Stimulated activated CD4-positive, alpha-beta T cell treated with anti-CD3 and anti-CD28 coated beads, Interleukin-12 subunit alpha, Interleukin-12 subunit beta, amount 100 ng/mL, for 24 hours (primary cell): ENCODE measurements at places on chromosomes 11 and 22.

GRCh38 chr22:29765905-29766631, 739 bp downstream of the ZMAT5 start:
- DNase-seq = no peak

DNA sequence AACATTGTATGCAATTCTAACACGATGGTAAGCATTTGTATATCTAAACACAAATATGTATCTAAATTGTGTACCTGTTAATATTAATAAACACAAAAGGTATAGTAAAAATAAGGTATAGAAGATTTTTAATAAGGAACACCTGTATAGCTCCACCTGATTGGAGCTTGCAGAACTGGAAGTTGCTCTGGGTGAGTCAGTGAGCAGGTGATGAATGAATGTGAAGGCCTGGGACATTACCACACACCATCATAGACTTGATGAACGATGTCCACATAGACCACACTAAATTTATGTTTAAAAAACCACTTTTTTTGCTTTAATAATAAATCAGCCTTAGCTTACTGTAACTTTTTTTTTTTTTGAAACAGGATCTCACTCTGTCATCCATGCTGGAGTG, 97.6 kb upstream of the CLMP start:
- DNase-seq = no peak

DNA sequence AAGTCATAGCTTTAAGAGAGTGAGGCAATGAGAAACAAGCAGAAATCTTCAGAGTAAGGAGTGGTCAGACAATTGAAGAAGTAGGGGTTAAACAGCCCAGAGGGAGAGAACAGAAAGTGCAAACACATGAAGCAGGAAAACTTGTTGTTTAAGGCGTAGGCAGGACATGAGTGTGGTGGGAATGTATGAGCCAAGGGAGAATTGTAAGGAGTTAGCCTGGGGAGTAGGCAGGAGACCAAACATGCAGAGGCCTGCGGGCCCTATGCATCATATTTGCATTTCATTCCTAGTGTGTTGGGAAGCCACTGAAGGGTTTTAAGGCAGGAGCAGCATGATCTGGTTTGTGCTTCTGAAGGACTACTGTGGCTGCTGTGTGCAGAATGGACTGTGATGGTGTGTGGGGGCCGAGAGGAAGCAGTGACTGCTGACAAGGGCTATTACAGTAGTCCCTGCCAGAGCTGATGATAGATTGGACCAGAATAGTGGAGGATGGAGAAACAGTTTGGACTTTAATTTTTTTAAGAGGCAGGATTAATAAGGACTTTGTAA, 179.9 kb upstream of the C11orf87 start:
- no peak for DNase-seq

GRCh38 chr22:20834206-20834605, 24.4 kb downstream of the PI4KA start:
- DNase-seq = no peak

GRCh38 chr11:35593143-35593542, 25.1 kb upstream of the FJX1 start:
- no peak for DNase-seq

GRCh38 chr11:12075822-12076821, 34.3 kb upstream of the MICAL2 start:
- no peak for DNase-seq

GRCh38 chr22:47032956-47033647, 270.7 kb downstream of the TBC1D22A start:
- DNase-seq = no peak

DNA sequence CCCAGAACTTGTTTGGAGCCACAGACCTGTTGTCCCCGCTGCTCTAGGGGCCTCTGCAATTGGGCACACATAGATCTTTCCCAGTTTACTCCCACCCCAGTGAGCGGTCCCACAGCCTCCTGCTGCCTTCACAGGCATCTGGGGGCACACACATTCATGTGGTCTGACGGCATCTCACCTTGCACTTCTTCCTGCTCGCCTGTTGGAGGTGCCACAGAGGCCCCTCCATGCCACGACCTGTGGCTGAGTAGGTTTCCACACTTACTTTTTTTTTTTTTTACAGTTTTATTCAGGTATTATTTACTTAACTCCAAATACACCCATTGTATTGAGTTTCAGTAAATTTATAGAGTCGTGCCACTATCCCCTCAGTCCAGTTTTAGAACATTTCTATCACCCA, 68.9 kb upstream of the SEPTIN5 start:
- DNase-seq = no peak
